Endothelial cell of umbilical vein (primary cell): ENCODE measurements at places on chromosomes 7 and 10. TPM values are rescaled to one million over a fixed set of nuclear protein-coding genes. Genes with fewer than 3 reads are reported as not detected.

DNA sequence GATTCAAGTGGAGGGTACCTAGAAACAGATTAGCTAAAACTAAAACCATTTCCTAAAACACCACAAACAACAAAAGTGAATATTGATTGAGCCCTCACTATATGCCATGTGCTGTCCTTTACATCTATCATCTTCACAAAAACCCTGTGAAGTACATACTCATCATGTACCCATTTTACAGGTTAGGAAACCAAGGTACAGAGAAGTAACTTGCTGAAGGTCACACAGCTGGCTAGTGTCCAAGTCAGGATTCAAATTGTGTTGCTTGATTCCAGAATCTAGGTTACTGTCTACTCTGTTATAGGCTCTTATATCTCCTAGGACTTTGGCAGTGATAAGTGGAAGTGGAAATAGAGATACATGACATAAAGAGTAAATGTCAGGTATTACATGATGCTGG lies 463.8 kb downstream of the LRMDA start:
- H3K36me3 ChIP-seq, result no peaks in the 10 kb centered on the region
- no peak overlapping the region for H3K27ac ChIP-seq
- H3K4me1 ChIP-seq, result no peaks in the 10 kb centered on the region
- no peak for DNase-seq
- no peaks in the 10 kb centered on the region for H3K27me3 ChIP-seq

GRCh38 chr7:16260236-16260728 lies 161.1 kb downstream of the CRPPA start:
- no peaks in the 10 kb centered on the region for H3K4me1 ChIP-seq
- H3K36me3 ChIP-seq, result no peaks in the 10 kb centered on the region
- no peak overlapping the region for H3K27ac ChIP-seq

DNA sequence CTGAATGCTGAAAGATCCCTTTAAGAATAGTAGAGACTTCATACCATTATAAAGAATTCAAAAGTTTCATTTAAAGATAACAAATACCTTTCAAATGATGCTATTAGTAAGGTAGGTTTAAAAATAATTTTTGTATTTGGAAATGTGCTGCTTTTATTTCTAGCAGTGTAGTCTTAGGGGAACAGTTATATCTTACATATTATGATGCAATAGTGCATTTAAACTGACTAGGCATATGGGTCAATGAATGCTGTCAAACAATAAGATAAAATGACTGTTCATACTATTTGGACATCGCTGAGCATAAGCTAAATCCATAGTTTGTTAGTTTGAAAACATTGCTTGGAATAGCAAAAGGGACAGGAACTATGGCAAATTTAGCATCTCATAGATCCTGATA lies 354.8 kb upstream of the SEMA3A start:
- DNase-seq, result no peak
- H3K36me3 ChIP-seq, result no peaks in the 10 kb centered on the region
- no peaks in the 10 kb centered on the region for H3K27me3 ChIP-seq
- no peaks in the 10 kb centered on the region for H3K4me1 ChIP-seq

- H3K4me1 ChIP-seq, result no peaks in the 10 kb centered on the region
- no peak overlapping the region for H3K27ac ChIP-seq
- no peaks in the 10 kb centered on the region for H3K27me3 ChIP-seq
- DNase-seq, result no peak
- no peak overlapping the region for H3K4me3 ChIP-seq
- no peaks in the 10 kb centered on the region for H3K36me3 ChIP-seq
These were observed 805.4 kb upstream of the SORCS1 start for GRCh38 chr10:107969936-107970335.

DNA sequence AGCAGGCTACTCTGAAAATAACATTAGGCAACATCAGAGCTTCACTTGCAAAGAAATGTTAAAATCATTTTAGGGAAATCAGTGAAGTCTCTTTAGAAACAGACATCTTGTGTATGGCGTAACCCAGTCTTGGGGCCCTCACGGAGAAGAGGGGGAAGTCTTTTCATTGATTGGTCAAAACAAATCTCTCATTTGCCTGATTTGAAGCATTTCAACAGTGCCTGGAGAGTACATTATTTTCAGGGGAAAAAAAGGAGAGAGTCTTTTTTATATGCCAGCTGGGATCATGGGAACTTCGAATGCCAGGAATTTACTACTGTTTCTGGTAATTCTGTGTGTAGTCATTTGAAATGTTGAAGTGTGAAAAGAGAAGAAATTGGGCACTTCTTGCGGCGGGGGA lies 471.4 kb downstream of the PLXDC2 start:
- H3K27ac ChIP-seq, result no peak overlapping the region
- no peak overlapping the region for H3K4me3 ChIP-seq
- no peaks in the 10 kb centered on the region for H3K36me3 ChIP-seq
- no peaks in the 10 kb centered on the region for H3K27me3 ChIP-seq

The GIMAP1 gene
- total RNA-seq, result 11.8 and 11.9 TPM in 2 replicates

The ORC5 gene
- total RNA-seq, result 18.6 and 21.1 TPM in 2 replicates
